ENCODE measurements at places on chromosomes 13 and 19.

GRCh38 chr19:47232422-47233211 lies 1.6 kb upstream of the BBC3 start:
- DNase-seq = no peak

DNA sequence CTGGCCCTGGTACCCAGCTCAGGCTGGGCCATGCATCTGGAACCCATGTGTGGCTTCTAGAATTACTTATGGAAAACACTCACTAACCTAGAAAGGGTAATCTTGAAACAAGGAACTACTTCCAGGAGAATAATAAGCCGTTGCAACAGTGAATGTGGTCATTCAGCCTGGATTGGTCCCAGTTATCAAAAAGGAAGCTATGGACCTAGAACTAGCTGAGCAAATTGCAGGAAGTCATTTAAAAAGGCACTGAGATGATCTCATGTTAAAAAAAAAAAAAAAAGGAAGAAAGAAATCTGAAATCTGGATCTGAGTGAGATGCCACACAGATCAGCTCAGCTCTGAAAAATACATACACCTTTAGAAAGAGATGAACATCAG lies 59.6 kb downstream of the DCT start:
- DNase-seq = no peak

GRCh38 chr13:102968572-102969228 lies 97.5 kb downstream of the SLC10A2 start:
- DNase-seq = no peak

DNA sequence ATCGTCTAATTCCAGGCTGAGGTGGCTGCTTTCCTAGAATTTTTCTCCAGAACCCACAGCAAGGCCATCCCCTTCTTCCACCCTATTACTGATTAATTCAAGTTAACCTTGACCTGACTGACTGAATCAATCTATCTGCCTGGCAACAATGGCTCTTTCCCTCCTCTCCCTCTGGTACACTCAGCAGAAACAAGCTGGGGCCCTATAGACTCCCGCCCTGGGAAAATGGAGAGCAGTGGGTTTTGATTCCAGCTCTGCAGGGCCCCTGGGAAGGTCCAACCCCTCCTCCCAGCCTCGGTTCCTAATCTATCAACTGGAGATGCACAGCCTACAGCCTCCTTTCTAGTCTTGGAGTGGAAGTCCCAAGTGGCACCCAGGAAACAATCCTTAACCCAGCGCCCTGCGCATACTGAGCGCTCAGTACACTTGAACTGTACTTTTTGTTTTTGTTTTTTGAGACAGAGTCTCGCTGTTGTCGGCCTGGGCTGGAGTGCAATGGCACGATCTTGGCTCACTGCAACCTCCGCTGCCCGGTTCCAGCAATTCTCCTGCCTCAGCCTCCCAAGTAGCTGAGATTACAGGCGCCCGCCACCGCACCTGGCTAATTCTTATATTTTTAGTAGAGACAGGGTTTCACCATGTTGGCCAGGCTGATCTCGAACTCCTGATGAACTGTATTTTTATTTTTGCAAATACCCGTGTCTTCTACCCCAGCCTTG lies 5.2 kb upstream of the C3 start:
- no peak for DNase-seq

DNA sequence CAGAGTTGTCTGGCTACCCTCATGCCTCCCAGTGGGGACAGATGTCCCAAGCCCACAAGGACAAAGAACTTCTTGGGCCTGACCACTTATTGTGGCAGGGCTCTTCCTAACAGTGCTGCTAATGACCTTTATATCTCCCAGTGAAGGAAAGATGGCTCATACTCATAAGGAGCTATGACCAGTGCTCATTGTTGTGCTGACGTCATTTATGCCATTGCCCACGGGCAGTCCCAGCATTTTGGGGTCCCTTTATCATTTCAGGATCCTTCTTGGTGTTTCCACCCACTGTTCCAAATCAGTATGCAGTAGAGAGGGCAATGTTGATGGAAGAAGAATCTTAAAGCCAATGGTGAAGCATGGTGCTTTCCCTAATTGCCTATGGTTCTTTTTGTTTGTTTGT lies 1640.0 kb upstream of the PRR20A start:
- DNase-seq = no peak

- no peak for DNase-seq
Observed at GRCh38 chr19:56176881-56177280, 1.1 kb downstream of the GALP start.

- DNase-seq = no peak
Observed at GRCh38 chr13:33284031-33284430, 1.5 kb downstream of the STARD13 start.

GRCh38 chr19:821825-822503 lies at the start of gene PLPPR3:
TSS of gene PLPPR3 (minus strand) at chr19:821955. CDS start at chr19:821559, 396 bp downstream.
- DNase-seq = no peak

GRCh38 chr13:30664689-30665275 lies 47.1 kb downstream of the USPL1 start:
- DNase-seq = no peak

- no peak for DNase-seq
Observed at GRCh38 chr19:16619457-16619856, 8.5 kb downstream of the MED26 start.

DNA sequence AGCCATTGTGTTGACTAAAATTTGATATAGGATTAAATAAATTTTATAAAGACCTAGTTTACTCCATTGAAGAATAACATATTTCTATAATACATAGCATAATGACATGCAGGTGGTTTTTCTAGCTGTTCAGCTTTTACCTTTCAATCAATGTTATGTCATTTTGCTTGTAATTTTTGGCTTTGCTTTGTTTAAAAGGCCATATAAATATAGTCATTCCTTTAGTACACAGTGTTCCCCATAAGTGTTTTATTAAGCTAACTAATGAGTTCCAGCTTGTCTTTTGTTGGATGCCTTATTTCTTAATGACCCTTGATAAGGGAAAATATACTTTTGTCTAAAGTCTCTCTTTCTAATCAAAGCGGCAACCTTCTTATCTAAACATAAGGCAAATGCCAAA lies 906.3 kb upstream of the GPC6 start:
- no peak for DNase-seq

GRCh38 chr13:76884186-76884906 lies 1.9 kb downstream of the KCTD12 start:
- no peak for DNase-seq

DNA sequence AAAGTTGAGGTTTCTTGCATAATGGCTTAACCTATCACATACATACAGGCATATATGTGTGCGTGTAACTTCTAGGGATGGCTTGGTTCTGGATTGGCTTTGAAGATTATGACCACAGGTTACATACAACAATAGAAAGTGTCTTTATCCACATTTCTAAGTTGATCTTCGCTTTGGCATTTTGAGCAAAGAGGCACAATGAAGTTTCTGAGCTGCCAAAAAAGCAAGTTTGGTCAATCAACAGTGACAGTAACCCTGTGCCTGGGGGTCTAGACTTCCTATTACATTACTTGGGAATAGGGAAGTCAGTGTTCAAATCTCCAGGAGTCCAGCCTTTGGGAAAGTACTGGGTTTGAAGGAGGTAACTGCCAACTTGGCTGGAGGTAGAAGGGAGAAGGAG lies 3.1 kb upstream of the SOX1 start:
- DNase-seq = no peak

DNA sequence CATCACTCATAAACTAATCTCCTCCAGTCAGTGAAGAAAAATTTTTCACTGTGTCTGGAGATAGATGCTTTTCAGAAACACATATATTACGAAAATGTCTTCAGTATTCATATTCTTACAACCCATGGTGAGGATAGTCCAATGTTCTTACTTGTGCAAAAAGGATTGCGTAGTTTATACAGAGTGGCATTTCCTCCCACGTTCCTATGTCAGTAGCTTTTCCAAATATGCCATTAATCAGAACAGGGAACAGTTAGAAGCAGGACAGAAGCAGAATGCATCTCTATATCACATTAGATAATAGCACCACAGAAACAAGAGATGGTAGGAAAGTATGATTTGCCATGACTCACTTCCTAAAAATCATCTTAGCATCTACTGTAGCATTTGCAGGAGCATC lies 282.9 kb downstream of the SLITRK5 start:
- no peak for DNase-seq

DNA sequence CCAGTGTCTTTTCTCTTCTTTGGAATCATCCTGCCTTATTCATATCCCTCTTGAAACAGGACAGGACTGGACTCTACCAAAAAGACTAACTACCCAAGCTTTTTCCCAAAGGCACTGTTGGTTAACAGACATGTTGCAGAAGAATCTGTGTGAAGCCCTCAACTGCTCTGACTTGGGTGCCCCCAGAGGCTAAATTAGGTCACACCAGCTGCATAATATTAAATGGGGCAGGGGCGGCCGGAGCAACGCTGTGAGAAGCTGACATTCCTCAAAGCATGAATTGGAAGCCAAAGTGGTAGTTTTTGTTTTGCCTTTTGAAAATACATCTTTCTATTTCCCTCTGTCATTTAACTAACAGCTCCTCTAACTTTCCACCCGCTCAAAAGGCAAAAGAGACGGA lies 185.9 kb downstream of the LHFPL6 start:
- DNase-seq = no peak

DNA sequence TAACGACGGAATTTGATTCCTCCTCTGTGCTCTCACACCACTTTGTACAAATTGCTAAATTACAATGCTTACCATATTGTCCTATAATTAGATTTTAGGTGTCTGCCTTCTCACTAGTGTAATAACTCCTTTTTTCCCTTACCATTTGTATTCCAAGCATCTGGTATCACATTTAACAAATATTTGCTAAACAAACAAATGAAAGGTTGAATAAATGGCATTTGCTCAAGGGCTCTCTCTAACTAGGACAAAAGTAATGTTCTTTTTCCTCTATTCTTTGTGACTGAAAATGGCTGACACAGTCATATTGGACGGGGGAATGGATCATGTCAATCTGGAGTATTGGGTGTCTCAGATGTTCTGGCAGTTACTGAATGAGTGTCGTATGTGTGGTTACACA lies 99.7 kb downstream of the ENOX1 start:
- no peak for DNase-seq

DNA sequence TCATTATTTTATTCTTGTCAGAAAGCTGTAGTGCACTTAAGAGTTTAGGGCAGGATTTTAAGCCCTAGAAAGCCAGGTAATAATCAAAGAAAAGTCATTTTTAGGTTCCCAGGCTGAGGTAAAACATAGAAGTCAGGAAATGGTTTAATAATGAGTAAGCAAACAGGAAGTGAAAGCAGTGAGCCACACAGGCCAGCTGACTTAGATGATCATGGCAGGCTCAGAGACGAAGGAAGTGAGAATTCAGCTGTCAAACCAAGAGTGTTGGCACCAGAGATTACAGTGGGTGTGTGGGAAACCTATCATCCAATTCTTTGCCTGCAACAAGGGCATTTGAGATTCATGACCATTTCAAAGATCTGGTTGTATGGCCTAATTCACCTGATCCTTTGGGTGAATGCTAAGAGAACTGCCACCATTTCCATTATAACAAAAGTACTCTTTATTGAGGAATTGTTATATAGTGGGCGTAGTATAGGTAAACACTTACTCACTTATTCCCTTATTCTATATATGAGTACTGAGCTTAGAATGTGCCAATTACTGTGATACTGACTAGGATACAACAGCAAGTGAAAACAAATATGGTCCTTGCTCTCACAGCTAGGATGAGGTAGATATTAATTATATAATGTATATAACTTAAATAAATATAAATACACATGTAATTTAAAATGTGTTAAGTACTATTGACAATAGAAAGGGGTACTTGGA lies 103.7 kb upstream of the EDNRB start:
- no peak for DNase-seq

DNA sequence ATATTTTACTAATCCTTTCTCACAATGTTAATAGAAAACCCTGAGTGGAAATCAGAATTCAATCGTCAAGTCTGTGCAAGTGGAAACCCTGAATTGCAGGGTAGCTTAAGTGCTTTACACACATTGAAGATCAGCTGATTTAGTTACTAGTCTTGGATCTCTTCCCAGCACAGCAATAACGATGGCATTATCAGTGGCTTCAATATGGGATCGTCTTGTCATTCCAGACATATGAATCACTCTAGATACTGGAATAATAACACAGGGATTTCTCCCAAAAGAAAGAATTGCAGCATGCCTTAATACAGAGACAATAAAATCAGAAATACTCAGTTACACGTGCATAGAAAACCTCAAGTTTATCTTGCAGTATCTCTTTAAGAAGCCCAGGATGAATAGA lies 12.6 kb upstream of the METTL21C start:
- DNase-seq = peak; percentile 60

GRCh38 chr13:28819046-28819730 lies 951 bp upstream of the MTUS2 start:
- DNase-seq = no peak

- no peak for DNase-seq
Observed at GRCh38 chr19:39951065-39951650, 16.7 kb upstream of the FCGBP start.

- peak; percentile 50 for DNase-seq
Observed at GRCh38 chr13:20174656-20175405, 14.0 kb upstream of the GJA3 start.

DNA sequence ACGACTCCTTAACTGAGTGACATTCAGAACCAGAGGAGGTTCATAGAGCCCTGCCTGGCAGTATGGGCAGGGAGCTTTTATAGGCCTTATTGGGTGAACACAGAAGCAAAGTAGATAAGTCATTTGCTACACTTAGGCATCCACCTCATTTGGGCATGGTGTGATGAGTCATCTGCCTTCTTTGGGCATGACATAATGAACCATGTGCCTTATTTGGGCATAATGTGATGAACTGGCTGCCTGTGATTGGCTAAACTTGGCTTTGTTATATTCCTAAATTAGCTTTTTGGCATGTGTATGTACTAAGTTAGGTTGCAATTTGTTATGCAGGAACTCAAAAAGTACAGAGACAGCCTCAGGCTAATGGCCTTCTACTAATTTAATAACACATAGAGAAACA lies 2210.2 kb upstream of the PCDH20 start:
- no peak for DNase-seq

GRCh38 chr13:66037096-66037495 lies 1193.0 kb downstream of the PCDH9 start:
- DNase-seq = no peak

DNA sequence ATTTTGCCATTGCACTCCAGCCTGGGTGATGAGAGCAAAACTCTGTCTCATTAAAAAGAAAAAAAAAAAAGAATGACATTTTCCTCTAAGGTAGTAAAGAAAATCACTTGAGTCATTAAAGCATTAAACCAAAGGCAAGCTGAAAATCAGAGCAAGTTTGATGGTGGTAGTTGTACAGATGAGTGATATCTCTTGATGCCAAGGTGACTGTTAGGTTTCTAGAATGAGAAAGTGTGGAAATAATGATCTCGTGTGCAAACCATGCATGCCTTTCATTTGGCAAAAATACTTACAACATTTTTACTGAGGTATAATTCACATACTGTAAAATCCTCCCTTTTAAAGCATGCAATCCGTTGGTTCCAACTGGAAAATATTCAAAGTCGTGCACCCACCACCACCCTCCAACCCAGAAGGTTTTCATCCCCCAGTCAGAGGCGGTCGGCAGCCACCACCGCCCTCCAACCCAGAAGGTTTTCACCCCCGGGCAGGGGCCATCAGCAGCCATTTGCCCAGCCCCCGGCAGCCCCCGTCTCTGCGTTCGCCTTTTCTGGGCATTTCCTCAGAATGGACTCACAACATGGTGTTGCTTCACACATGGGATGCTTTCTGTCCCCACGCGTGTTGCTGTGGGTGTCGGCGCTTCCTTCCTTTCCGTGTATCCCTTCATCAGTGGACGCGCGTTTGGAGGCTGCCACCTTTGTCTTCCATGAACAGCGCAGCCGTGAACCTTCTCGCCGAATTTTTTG lies 90.2 kb downstream of the ATP11A start:
- DNase-seq = no peak

- DNase-seq = no peak
Observed at GRCh38 chr13:45352031-45352430, 11.0 kb upstream of the TPT1 start.
